Activated CD4-positive, alpha-beta memory T cell treated with anti-CD3 and anti-CD28 coated beads for 36 hours (primary cell): ENCODE measurements at places on chromosomes 13 and 19. TPM values are rescaled to one million over a fixed set of nuclear protein-coding genes. Genes with fewer than 3 reads are reported as not detected.

Gene SIGLEC7
- not detected for total RNA-seq

- no peak overlapping the region for H3K27ac ChIP-seq
- no peak for DNase-seq
- H3K36me3 ChIP-seq: no peaks in the 10 kb centered on the region
Observed at GRCh38 chr19:29321116-29321515, 108.2 kb upstream of the UQCRFS1 start.

DNA sequence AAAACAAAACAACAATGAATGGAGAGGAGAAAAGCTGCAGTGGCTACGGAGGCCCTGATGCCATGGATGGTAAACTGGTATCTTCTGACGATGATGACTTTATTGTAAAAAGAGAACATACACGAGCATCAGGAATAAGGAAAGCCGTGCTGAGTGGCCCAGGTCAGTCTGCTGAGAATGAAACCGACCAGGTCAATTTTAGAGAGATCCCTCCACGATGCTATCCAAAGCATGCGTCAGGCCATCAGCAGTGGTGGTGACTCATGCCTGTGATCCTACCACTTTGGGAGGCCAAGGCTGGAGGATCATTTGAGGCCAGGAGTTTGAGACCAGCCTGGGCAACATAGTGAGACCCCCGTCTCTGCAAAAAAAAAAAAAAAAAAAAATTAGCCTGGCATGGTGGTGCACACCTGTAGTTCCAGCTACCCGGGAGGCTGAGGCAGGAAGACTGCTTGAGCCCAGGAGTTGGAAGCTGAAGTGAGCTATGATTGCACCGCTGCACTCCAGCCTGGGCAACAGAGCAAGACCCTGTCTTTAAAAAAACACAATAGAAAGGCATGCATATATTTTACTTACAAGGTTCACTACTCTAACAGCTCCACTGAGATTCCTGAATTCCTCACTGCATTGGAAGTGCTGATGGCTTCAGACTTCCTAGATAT lies 62.3 kb downstream of the GADD45B start:
- H3K27ac ChIP-seq: no peak overlapping the region
- H3K4me3 ChIP-seq: no peak overlapping the region
- no peaks in the 10 kb centered on the region for H3K36me3 ChIP-seq

DNA sequence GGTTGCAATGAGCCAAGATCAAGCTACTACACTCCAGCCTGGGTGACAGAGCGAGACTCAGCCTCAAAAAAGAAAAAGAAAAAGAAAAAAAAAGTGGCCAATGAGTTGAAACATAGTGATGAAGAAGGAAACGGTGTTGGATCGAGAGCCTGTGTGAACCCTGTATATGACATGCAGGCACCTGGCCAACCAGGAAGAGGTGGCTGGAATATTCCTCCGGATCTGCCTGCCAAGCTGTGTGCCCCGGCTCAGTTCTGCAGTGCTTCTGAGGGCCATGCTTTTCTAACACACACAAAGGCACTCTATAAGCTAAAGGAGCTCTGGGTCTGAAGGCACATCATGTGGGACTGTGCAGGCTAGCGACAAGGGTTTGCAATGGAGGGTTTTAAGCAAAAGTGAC lies 3.7 kb upstream of the ZNF444 start:
- H3K4me3 ChIP-seq: no peak overlapping the region
- no peaks in the 10 kb centered on the region for H3K36me3 ChIP-seq
- no peak overlapping the region for H3K27ac ChIP-seq
- no peaks in the 10 kb centered on the region for H3K27me3 ChIP-seq
- H3K4me1 ChIP-seq: peaks cover 19% of the 10 kb centered on the region
- DNase-seq: no peak

DNA sequence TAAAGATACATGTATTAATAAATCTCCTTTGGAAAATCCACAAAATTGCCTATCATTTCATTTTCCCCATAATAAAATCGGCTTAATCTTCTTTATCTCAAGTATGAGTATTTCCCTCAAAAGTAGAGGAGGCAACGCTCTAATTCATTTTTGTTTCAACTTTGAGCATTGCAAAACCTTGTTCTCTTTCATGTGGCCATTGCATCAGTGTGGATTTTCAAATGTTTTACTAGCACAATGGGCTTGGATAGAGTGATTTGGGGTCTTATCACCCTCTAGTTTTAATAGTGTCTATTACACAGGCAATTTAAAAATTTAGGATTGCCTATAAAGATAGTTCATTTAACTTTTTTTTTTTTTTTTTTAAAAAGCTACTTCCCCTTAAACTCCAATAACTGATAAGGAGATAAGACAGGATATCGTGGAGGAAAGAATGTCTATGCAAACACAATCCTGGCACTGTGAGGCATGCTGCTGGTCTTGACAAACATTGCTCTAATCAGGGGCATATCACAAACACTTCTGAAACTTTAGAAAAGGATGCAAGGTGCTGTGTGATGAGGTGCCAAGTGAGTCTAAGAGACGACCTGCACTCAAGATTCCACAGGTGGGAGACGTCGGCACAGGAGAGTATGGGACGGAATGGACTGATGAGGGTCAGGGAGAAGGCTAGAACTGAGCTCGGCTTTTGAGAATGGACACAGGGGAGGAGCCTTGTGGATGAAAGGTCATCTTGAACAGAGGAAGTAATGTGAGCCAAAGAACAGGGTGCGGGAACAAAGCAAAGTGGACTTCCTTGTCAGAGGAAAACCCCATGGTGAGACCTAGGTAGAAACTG lies 199.7 kb downstream of the IRS2 start:
- no peak for DNase-seq
- peaks cover 6% of the 10 kb centered on the region for H3K27me3 ChIP-seq
- H3K36me3 ChIP-seq: no peaks in the 10 kb centered on the region
- H3K27ac ChIP-seq: no peak overlapping the region

DNA sequence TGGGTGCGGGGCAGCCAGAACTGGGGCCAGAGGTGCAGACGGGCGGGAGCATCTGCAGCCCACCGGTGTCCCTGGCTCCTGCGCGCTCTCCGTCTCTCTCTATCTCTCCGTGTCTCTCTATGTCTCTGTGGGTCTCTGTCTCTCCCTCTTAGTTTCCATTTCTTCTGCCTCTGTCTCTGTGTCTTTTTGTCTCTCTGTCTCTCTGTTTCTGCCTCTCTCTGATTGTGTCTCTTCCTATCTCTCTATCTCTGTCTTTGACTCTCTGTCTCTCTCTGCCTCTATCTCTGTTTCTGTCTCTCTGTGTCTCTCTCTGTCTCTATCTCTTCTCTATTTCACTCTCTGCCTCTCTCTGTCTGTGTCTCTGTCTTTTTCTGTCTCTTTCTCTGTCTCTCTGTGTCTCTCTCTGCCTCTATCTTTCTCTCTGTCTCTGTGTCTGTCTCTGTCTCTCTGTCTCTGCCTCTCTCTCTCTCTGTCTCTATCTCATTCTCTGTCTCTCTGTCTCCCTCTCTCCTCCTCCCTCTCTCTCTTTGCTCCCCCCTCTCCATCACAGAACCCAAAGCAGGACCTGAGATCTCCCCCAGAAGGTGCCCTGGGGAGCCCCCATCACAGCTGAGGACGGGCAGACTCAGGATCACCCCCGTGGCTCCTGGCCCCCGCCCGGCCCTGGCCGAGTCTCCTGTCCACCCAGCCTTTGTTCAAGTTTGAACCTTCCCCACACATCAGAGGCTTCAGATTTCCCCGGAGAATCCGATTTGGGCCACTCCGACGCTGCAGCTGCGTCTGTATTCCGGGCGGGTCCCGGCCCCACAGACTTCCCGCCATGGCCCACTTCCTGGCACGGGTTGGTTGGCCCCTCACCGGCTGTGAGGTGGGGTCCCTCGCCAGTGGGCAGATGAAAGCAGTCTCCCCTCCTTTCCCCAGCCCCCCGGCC lies 48.6 kb upstream of the TCF3 start:
- no peaks in the 10 kb centered on the region for H3K36me3 ChIP-seq
- peaks cover 8% of the 10 kb centered on the region for H3K4me1 ChIP-seq
- H3K27me3 ChIP-seq: peaks cover 25% of the 10 kb centered on the region
- no peak overlapping the region for H3K4me3 ChIP-seq
- no peak overlapping the region for H3K27ac ChIP-seq

Gene PRR22
- 2.2 TPM for total RNA-seq

- no peaks in the 10 kb centered on the region for H3K36me3 ChIP-seq
- no peak overlapping the region for H3K27ac ChIP-seq
- DNase-seq: no peak
- no peaks in the 10 kb centered on the region for H3K27me3 ChIP-seq
- no peak overlapping the region for H3K4me3 ChIP-seq
- no peaks in the 10 kb centered on the region for H3K4me1 ChIP-seq
Observed at GRCh38 chr13:87887459-87888123, 216.4 kb downstream of the SLITRK5 start.

DNA sequence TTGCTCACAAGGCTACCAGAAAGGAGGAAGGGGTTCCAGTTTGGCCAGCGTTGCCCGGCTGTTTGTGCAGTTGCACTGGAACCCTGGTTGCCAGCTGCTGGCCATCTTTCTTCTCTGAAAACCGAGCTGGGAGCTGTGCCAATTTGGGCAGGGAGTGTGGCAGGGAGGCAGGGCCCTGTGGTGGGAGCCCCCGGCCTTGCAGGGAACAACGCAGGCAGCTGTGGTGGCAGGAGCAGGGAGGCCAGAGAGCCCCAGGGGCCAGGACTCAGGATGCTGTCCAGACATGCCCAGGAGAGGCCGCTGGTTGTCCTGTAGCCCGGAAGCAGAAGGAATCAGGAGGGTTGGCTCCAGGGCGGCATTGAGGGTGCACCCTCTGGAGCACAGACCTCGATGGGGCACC lies 4.8 kb downstream of the KMT5C start:
- H3K36me3 ChIP-seq: peaks cover 14% of the 10 kb centered on the region
- DNase-seq: no peak
- no peak overlapping the region for H3K4me3 ChIP-seq
- H3K27me3 ChIP-seq: no peaks in the 10 kb centered on the region
- peaks cover 8% of the 10 kb centered on the region for H3K4me1 ChIP-seq

Gene HIPK4
- not detected for total RNA-seq

Gene IGFL1
- not detected for total RNA-seq

Gene ATP5F1D
- 178 TPM for total RNA-seq

DNA sequence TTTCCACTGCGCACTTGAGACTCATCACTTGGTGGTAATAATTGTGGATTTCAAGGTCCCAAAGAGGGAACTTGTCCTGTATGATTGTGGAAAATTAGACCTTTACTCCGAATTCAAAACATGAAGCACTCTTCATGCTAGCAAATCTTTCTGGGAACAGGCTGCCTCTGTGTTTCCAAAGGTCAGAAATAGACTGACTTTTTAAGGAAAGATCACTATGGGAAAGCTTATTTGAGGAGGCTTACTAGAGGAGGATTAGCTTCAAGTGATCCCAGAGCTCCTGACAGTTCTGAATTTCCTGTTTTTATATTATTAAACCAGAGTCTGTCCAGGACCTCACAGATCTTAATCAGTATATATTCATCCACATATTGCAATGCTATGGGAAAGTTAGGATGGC lies 5.5 kb downstream of the WDFY2 start:
- no peak overlapping the region for H3K4me3 ChIP-seq
- H3K27me3 ChIP-seq: no peaks in the 10 kb centered on the region
- no peaks in the 10 kb centered on the region for H3K36me3 ChIP-seq
- no peak for DNase-seq
